ENCODE measurements at places on chromosomes 7 and 10.

- no peak for DNase-seq
These were observed 13.9 kb downstream of the DIP2C start for GRCh38 chr10:675532-675931.

GRCh38 chr7:2997014-2997413 is 46.7 kb downstream of the CARD11 start:
- no peak for DNase-seq

- DNase-seq: no peak
These were observed 33.0 kb upstream of the UNC5B start for GRCh38 chr10:71179382-71179781.

- DNase-seq: no peak
These were observed 6.3 kb downstream of the FGF8 start for GRCh38 chr10:101769541-101770180.

DNA sequence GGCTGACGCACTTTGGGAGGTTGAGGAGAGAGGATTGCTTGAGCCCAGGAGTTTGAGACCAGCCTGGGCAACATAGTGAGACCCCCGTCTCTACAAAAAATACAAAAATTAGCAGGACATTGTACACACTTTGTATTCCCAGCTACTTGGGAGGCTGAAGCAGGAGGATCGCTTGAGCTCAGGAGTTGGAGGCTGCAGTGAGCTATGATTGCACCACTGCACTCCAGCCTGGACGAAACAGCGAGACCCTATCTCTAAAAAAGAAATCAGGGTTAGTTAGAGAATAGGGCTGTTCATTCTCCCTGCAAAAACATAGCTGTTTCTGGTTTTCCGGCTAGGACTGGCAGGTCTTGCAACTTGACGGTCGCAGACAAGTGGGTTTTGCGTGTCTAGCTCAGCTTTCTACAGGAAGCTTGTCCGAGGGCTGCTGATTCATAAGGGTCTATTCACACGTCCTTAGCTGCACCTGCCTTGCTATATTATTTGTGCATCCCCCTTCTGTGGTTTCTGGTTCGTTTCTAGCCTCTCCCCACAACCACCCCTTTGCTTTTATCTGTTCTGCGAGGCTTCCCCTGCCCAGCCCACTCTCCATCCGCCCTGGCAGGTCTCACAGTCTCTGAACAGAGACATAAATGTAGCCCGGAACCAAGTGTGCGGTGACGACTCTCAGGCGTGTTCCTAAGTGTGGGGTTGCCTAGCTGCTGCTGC is 10.7 kb downstream of the AMZ1 start:
- DNase-seq: peak; percentile 38

DNA sequence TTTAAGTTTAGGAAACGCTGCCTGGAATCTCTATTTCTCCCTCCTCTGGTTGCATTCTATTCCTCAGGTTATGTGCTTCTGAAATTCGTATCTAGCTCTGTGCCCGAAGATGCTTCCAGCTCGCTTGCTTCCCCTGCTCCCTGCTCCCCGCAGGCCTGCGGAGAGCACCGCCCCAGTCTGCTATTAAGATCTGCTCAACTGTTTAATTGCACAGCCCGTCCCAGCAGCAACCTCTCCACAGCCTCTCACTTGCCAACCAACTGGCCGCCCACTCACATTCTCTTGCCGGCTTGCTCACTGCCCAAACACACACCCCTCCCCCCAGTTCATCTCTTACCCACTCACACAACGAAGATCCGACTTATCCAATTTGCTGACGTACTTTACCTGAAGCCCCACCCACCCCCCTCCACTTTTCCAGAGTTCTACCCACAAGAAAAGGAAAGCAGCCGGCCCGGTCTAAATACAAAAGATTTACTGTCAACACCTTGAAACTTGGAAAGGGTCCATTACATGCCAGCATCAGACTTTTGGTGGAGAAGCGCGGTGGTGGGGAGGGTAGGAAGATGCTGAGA is 167.3 kb upstream of the KLF14 start:
- no peak for DNase-seq

GRCh38 chr7:93307131-93307660 is 75.0 kb downstream of the VPS50 start:
- DNase-seq: no peak

GRCh38 chr10:3033925-3034324 is 33.4 kb upstream of the PFKP start:
- DNase-seq: no peak

GRCh38 chr10:127162841-127163240 is 33.5 kb downstream of the INSYN2A start:
- no peak for DNase-seq

DNA sequence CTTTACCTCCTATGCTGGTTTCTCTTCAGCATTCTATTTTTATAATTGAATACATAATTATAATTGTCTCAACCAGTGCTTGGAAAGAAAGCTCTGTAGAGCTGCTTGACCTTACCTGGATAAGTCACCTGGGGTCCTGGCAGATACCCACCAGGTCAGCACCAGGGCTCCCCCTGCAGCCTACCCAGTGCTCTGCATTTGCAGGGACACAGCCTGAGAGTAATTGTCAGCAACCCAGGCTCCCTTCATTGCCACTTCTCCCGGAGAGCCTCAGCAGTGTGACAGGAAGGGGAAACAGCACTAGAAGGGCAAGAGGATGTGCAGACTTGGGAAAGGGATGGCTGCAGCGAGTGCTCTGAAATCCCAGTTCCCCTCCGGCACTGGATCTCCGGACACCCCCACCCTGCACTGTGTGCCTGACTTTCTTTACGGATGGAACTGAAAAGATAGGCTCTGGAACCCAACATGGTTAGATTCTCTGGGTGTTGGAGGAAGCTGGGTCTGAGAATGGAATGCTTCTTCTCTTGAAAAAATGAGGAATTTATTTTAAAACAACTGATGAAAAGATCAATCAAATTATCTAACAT is 11.4 kb upstream of the PAX4 start:
- DNase-seq: peak; percentile 51

Data from CD8-positive, alpha-beta memory T cell (primary cell).